ENCODE measurements at places on chromosomes 11 and 22.

GRCh38 chr22:30169002-30169401 is 77.6 kb downstream of the LIF start:
- DNase-seq, result no peak

GRCh38 chr11:108527382-108527781 is 29.2 kb upstream of the POGLUT3 start:
- no peak for DNase-seq

GRCh38 chr11:87298155-87298554 is 260.4 kb downstream of the TMEM135 start:
- no peak for DNase-seq

DNA sequence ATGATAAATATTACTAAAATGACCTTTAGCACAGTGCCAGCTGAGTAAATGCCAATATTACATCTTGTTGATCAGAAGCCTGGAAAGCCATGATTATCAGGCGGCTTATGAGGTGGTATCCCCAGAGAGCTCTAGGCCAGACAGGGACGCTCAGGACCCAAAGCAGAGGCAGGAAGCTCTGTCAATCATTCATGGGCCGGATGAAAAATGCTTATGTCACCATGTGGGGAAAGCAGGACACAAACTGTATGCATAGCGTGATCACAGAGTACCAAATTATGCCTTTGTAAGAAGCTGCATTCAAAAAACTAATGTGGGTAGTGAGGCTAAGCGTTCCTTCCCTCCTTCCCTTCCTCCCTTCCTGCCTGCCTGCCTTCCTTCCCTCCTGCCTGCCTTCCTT is 82.6 kb downstream of the TENM4 start:
- no peak for DNase-seq

GRCh38 chr11:93529707-93530467 is 13.3 kb downstream of the SMCO4 start:
- DNase-seq, result no peak

- no peak for DNase-seq
Observed at GRCh38 chr22:39355080-39355479, 5.3 kb downstream of the SYNGR1 start.

GRCh38 chr11:64853709-64854108 is 9.3 kb upstream of the CDC42BPG start:
- no peak for DNase-seq

- DNase-seq, result no peak
Observed at GRCh38 chr11:125401746-125402145, 94.3 kb downstream of the FEZ1 start.

DNA sequence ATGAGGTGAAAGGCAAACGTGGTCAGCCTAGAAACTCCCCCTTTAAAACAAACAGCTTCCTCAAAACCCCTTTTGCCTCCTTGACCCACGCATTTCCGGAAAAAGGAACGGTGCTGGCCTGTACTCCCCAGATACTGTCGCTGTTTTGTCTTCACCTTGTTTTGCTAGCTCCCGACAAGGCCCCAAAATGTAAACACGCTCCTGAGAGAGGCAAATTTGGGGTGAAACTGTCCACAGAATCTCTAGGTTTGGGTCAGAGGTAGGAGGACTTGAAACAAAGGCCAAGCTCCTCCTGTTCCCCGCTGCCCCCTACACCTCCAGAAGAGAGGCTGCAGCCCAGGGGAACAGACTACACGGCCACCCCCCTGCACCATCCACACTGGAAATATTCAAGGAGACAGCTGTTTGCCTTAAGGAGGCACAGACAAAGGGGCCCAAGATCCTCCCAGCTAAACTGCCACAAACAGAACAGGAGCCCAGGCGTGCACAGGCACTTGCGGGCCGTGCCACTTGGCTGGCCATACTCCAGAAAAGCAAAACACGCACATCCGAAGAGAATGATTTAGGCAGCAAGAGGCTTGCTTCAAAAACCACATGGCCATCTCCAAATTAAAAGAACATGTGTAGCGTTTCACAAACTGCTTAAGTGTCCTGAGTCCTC is 160.5 kb upstream of the GRK3 start:
- no peak for DNase-seq

- DNase-seq, result no peak
Observed at GRCh38 chr11:17634776-17635550, 84.4 kb upstream of the MYOD1 start.
